Stimulated activated CD4-positive, alpha-beta T cell treated with anti-CD3 and anti-CD28 coated beads, TNF-alpha, amount 100 ng/mL, for 24 hours (primary cell): ENCODE measurements at places on chromosomes 1 and 21.

DNA sequence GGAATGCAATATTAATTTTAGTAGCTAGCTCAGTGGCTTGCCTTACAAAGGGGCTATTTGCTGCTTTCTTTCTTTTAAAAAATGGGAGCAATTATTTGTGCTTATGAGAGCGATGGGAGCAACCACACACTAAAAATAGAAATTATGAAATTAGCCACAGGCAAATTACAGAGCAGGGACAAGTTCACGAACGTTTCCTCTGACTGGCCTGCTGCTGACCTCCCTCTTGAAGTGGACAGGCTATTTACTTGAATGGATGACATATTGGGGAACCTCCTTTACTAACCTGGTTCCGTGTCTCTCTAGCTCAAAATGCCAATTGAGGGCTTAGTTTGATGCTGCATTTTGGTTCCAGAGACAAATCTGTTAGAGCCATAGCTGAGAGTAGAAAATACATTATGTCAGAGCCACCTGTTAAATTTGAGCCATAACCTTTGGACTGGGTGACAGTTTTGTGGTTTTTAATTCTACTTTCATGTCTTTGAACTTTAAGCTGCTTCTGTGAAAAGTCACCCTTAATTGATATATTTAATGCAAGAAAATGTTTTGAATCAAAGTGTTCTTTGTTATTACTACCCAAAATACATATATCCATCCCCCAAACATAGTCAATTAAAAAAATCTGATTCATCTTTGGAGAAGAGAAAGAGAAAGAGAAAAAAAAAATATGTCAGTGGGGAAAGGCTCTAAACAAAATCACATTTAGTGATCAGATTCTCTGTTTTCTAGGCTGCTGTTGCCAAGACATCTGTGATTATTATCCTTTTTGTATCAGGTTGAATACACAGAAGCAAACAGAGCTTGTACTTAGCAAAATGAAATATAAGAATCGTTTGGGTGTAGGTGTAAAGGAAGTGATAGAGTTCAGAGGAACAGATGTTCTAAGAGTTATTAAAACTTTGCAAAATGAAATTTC is 351.9 kb downstream of the ADGRL2 start:
- DNase-seq = no peak

DNA sequence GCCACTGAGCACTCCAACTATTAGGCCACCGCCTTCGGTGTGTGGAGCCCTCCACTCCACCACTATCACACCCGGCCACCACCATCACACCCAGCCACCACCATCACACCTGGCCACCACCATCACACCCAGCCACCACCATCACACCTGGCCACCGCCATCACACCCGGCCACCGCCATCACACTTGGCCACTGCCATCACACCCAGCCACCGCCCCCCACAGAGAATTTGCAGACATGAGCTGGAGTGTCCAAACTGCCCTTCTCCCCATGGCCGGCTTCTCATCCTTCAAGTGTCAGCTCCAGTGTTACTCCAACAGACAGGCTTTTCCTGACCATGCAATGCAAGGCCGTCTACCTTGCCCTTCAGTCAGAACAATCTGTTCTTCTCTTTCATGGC is 50.4 kb upstream of the A3GALT2 start:
- DNase-seq = no peak

DNA sequence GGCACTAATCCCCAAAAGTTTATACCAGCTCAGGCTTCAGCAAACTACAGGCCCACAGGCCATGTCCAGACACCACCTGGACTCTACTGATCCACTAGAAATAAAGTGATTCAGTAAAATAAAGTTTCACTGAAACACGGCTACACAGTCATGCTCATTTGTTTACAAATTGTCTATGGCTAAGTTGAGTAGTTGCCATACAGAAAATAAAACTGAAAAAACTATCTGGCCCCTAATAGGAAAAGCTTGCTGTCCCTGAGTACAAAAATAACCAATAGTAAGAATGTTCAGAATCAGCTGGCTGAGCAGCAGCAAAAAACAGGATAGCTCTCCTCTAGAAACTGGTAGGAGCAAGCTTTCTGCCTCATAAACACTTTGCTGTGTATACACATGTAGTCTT is 221.5 kb downstream of the RERE start:
- DNase-seq = no peak

- DNase-seq = no peak
These were observed 17.8 kb downstream of the RHEX start for GRCh38 chr1:206070627-206071304.

GRCh38 chr1:50474859-50475809 is 51.9 kb upstream of the DMRTA2 start:
- DNase-seq = no peak

DNA sequence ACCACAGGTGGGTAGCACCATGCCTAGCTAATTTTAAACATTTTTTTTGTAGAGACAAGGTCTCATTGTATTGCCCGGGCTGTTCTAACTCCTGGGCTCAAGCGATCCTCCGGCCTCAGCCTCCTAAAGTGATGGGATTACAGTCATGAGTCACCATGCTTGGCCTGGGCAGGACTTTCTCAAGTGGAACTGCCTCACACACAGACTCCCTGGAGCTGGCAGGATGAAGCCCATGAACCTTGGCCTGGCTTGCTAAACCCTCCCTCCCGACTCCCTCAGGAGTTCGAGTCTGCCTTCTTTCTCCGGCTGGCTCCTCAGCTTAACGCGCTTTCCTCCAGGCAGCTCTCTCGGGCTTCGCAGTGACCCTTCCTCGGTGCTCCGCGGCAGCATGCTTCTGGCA is 7.7 kb upstream of the ECE1 start:
- DNase-seq = no peak

GRCh38 chr1:185144233-185144632 is 12.5 kb downstream of the TRMT1L start:
- DNase-seq = no peak

GRCh38 chr1:112501810-112502641 is 6.7 kb upstream of the WNT2B start:
- peak; percentile 60 for DNase-seq

DNA sequence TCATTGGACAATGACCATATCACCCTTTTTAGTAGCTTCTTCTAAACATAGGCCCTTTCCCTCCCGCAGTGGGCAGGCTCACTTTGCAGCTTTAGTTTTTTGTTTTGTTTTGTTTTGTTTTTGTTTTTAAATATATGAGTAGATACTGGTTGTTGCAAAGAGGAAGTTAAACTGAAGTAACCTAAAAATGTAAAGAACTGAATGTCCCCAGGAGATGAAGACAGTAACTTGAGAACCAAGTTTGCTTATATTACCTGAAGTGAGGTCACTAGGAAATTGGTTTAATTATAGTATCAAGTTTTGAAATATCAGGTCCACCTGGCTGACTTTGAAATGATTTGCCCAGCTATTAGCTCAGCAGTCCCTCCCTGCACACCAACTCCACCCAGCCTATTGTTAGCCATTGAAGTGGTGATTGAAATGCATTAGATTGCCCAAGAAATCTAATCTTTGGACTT is 18.2 kb downstream of the SMAP2 start:
- DNase-seq = no peak

DNA sequence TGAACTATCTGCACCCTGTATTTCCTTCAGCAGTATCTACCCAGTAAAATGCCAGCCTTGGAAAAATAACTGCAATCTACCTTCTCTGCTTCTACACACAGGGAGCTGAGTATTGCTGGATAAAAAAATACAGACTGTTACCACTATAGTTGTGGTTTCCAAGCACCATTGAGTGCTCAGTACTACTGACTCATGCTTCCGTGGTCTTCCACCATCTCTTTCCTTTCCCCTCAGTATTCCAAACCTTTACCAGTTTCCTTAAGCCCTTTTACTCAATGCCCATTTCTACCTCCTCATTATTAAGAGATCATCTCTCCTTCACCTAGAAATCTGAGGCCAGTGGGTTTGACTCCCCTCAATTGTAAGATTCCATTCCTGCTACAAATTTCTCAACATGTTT is 23.8 kb downstream of the GLMN start:
- no peak for DNase-seq

DNA sequence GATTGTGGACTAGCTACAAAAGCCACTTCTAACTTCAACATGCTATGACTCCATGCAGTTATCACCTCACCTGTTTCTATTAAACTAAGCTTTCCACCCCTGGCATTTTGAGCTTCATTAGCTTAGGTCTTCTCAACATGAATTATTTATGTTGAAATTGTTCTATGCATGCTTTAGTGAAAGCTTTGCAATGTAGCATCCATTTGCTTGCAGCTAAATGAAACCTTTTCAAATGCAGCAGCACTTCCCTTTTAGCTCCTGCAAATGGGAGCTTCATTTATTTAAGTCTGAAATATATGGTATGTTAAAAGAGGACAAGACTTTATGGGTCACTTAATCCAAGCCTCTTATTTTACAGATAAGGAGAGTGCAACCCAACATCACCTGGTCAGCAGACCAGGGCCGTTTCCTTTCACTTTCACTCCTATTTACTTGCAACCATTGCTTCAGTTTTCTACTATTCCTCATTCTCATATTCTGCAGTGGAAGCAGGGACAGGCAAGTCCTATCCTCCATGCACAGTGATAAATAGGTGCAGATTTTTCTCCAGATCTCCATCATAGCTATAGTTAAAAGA is 56.4 kb upstream of the SAMSN1 start:
- no peak for DNase-seq

GRCh38 chr1:182877331-182877730 is 38.2 kb downstream of the DHX9 start:
- DNase-seq = no peak
